ENCODE measurements at places on chromosomes 3 and 15. TPM values are rescaled to one million over a fixed set of nuclear protein-coding genes. Genes with fewer than 3 reads are reported as not detected.

DNA sequence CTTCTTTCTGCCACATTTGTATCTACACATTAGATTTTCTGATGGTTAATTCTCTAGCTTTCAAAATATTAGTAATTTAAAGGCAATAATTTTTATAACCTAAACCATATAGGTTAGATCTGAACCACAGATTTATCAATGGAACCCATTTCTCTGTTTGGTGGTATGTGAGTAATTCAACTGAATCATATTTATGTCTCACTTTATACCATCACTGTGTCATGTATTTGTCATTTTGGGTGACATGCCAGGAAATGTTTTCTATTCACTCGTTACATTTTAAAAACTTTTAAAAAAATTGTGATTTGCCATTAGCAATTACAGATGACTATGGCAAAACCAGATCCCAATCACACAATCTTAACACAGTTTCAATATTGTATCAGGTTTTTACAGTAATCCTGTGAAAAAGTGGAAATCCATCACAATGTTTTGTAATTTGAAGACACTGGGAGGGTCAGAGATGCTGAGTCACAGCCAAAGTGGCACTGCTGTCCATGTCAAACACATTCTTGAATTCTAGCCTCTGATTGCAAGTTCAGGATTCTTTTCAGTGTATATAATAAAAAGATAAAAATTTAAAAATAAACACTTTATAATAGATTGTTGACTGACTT lies 356.0 kb upstream of the RBMS3 start:
- no peak for DNase-seq

- DNase-seq, result no peak
These were observed 160.6 kb upstream of the RGMA start for GRCh38 chr15:93249623-93250022.

GRCh38 chr15:31467361-31467760 lies 140.7 kb downstream of the KLF13 start:
- DNase-seq, result no peak

- peak; percentile 83 for DNase-seq
These were observed 585 bp downstream of the SLCO3A1 start for GRCh38 chr15:91853948-91854638.

- DNase-seq, result no peak
These were observed 403.1 kb upstream of the TGFBR2 start for GRCh38 chr3:30203301-30203700.

DNA sequence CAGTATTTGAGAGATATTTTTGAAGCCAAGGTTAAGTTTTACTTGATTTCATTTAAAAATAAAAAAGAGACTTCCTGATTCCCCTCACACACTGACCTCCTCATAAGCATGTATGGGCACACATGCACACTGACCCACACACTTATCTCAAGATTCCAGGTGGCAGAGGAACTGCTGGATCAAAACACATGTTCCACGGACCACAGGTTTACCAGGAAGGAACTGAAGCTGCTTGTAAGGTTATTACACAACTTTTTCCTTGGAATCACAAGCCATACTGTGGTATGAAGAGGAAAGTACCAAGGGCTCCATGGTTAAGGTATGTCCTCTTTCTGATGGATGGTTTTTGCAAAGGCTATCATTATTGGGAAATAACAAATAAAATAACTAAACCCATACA lies 7.5 kb downstream of the CLDN1 start:
- DNase-seq, result no peak

DNA sequence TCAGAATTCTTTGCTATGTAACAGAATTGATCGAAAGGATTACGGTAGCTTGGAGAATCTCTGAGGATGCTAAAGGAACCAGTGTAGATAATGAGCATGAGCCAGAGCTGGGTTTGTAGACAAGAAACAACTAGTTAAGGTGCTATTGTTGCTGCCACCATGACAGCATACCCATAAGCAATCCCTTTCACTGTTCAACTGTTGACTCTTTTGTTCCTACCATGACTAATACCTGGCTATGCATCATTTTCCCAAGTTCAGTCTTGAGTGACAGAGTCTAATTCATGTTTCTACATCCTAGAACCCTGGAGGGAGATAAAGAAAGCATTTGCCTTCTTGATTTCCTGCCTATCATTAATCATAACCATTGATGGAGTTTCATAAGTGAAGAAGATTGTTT lies 600.3 kb downstream of the OTOL1 start:
- no peak for DNase-seq

DNA sequence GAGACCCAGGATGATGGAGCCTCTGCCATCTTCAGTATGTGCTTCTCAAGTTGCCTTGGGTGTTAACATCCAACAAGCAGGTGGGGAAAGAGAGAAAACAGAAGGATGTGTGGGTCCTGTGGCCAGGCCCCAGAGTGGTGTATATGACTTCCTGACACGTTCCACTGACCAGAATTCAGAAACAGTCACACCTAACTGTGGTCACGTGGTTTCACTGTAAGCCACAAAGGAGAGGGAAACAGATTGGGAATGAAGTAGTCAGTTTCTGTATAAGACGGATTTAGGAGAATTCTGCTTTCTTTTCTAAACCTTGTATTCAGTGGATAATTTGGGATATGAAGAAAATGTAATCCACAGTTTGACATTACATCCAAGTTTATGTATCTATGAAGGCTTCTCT lies 454.1 kb upstream of the IL12A start:
- no peak for DNase-seq

DNA sequence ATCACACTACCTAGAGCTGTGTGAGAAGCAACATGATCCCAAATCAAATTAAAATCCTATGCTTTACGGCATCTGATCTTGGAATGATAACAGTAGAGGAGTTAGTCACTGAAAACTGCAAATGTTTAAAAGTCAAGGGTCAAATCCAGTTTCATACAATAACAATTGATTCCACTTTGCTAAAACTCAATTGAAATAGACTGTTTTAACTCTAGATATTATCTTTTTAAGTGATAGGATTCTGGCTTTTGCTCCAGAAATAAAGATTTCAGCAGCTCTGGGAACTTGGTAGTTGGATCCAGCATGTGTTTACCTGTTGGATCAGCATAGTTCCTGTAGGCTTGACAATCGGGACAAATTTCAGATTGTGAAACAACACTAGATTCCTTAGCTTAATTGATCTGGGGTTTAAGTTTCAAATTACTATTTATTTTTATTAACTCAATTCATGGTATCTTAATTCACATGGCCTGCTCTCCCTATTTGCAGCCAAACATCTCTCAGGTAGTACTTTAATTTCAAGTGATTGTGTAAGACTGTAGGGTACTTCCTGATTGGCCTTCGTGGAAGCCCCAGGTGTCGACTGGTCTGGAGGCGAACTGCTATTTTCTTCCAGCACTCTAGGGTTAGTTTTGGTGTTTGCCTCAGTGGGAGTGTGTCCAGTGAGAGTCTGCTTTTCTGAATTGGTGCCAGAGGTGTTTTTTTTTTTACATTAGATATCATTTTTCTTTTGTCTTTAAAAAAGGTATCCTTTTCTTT lies 16.6 kb downstream of the NFKBIZ start:
- DNase-seq, result no peak

GRCh38 chr3:47225310-47225906 lies 57.2 kb downstream of the KIF9 start:
- no peak for DNase-seq

DNA sequence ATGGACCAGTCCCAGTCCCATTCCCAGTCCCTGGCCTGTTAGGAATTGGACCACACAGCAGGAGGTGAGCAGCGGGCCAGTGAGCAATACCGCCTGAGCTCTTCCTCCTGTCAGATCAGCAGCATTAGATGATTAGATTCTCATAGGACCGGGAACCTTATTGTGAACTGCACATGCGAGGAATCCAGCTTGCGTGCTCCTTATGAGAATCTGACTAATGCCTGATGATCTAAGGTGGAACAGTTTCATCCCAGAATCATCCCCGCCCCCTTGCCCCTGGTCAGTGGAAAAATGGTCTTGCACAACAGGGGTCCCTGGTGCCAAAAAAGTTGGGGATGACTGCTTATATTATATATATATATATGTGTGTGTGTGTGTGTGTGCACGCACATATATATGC lies 63.1 kb downstream of the IFT57 start:
- no peak for DNase-seq

DNA sequence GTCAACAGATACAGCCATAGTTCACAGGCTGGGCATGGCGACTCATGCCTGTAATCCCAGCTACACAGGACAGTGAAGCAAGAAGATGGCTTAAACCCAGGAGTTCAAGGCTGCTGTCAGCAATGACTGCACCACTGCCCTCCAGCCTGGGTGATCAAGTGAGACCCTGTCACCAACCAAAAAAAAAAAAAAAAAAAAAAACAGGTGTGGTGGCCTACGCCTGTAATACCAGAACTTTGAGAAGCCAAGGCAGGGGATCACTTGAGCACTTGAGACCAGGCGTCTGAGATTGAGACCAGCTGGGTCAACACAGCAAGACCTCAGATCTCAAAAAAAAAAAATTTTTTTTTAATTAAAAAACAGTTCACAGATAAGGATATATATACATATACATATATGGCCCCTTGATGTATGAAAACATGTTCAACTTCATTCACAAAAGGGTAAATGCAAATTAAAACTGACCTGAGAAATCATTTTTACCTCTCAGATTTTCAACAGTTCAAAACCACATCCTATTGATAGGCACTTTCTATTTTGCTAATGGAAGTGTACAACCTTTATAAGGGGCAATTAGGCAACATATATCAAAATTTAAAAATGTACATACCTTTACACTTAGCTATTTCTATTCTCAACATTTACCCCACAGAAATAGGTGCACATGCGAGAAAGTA lies 51.1 kb downstream of the OSBPL10 start:
- DNase-seq, result no peak

GRCh38 chr3:721086-721485 lies 371.7 kb upstream of the CNTN6 start:
- DNase-seq, result no peak

DNA sequence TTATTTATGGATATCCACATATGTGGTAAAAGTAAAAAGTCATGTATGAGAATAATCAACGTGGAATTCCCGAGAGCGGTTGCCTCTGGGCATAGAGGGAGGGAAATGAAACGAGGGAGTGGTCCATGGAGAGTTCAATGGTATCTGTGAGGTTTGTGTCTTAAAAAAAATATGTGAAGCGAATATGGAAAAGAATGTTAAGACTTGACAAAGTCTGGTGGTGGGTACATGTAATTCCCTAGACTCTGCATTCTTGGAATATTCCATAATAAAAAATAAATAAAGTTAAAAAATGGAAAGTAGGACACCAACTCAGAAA lies 28.4 kb downstream of the FAM43A start:
- no peak for DNase-seq

DNA sequence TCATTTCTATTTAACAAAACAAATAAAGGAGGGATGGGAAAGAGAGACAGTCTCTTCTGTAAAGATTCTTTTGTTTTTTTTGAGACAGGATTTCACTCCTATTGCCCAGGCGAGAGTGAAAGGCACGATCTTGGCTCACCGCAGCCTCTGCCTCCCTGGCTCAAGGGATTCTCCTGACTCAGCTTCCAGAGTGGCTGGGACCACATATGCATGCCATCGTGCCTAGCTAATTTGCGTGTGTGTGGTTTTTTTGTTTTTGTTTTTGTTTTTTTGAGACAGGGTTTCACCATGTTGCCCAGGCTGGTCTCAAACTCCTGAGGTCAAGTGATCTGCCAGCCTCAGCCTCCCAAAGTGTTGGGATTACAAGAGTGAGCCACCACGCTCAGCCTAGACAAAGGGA lies 23.3 kb downstream of the STAG1 start:
- DNase-seq, result no peak

DNA sequence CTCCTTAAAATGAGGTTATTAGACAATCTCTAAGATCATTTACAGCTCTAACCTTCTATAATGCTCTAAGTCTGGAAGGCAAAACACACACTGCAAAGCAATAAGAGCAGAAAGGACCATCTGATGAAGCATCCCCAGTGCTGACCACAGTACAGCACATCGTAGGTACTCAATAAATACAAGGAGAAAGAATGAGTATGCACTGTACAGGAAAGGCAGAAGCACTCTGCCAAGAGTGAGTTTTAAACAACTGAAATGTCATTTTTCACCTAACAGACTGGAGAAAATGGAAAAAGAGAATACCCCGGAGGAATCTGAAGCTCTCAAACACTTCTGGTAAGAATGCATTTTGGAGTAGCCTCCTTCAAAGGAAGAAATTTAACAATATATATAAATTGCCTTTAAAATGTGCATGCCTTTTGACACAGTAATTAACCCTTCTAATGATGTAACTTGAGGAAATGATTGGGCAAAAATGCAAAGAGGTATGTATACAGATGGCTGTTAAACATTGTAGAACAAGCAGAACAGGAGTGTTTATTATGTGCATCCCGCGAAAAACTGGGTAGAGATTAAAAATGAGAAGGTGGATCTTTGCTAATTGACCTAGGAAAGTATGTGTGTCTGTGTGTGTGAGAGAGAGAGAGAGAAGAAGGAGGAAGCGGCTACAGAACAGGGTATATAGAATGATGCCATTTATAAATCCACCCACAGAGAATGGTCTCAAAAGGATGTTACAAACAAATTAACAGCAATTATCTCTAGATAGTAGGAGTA lies 8.0 kb upstream of the OXTR start:
- DNase-seq, result no peak

DNA sequence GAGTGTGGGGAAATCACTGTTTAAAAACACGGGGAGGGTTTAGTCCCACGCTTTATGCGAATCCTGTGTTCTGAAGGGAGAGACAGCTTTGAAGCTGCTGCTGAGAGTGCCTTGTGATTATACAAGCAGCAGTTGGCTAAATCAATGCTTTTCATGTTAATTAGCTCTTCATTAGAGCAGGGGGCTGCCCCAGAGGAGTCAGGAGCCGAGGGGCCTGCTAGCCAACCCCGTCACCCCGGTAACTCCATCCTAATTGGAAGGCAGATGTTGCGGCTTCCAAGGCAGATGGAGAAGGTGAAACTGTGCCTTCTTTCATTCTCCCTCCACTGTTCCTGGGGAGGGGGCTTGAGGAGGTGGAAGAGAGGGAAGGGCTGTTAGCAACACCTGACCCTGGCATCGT lies 92.4 kb upstream of the ANKRD34C start:
- no peak for DNase-seq

DNA sequence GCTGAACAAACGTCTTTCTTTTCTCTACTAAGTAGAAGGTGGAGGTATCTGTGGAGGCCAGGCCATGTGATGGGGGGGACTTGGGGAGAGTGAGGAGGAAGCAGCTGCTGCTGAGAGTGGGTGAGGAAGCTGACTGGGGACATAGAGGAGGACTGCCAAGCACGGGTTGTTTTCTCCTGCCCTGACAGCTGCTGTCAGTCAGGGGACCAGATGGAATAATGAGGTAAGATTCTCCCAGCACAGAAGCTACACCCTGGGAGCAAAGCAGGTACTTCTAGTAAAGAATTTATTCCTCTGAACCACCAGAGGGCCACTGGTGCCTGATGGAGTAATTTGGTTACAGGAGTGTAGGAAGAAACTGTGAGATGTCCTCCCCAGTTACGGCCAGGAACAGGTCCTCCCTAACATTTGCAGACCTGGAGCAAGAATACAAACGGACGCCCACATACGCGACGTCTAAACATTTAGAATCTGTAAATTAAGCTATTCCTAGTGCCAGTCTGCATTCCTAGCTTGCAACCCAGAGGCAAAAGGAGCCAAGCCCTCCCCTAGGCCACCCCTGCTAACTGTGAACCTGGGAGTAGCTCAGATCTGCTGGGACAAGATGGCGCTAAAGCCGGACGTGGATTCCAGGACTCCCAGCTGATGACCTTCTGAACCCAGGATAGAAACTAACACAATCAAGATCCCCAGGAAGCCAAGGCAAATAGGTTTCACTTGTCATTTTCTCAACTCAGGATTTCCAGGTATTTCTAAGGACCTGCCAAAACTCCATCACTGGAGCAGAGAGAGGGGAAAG lies 14.8 kb downstream of the CRYGS start:
- no peak for DNase-seq

MESP2 gene
- not detected for total RNA-seq

A4GNT gene
- not detected for total RNA-seq

ZNF502 gene
- 3.4 TPM for total RNA-seq

SLC24A5 gene
- not detected for total RNA-seq

SLC2A2 gene
- total RNA-seq, result not detected

KCNMB2 gene
- 4.5 TPM for total RNA-seq

LEKR1 gene
- 1.5 TPM for total RNA-seq
